SK-N-MC (cell line): ENCODE measurements at places on chromosomes 6 and 20.

- DNase-seq, result no peak
Observed at GRCh38 chr20:38198238-38198861, 33.3 kb upstream of the TGM2 start.

GRCh38 chr20:57251949-57252348 lies 14.5 kb downstream of the BMP7 start:
- no peak for DNase-seq

- no peak for DNase-seq
Observed at GRCh38 chr20:13338999-13339411, 117.9 kb downstream of the ISM1 start.

DNA sequence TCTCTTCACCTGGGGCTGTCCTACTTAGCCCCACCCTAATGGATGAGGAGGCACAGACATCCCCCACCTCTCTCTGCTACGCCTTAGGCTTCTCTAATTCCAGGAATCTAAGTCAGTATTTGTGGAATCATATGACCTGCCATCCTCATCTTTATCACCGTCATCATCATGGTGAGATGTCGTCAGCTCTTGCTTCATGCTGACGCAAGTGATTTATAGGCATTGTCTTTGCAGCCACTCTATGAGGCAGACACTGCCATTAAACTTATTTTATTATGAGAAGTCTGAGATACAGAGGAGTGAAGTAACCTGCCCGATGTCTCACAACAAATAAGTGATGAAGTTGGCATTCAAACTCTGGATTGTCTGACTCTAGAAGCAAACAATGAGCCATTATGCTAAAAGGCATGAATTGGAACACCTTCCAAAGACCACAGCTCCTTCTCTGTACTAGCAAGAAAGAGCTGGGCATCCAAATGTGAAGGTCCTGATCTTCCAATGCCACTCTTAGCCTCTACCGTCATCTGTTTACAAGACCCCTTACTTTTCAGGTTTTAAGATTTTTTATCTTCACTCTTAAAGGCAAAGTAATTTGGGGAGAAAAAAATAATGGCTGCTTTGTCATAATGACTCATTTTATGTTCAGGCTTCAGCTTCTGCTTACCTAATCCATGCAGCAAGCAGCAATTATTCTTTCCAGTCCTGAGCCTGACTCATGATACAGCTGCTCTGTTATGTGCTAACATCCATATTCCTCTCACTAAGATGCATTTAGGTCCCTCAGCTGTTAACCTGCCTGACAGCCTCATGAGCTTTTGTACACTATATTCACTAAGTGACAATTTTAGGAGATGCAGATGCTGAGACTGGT lies 113.7 kb upstream of the BCLAF1 start:
- DNase-seq, result no peak

DNA sequence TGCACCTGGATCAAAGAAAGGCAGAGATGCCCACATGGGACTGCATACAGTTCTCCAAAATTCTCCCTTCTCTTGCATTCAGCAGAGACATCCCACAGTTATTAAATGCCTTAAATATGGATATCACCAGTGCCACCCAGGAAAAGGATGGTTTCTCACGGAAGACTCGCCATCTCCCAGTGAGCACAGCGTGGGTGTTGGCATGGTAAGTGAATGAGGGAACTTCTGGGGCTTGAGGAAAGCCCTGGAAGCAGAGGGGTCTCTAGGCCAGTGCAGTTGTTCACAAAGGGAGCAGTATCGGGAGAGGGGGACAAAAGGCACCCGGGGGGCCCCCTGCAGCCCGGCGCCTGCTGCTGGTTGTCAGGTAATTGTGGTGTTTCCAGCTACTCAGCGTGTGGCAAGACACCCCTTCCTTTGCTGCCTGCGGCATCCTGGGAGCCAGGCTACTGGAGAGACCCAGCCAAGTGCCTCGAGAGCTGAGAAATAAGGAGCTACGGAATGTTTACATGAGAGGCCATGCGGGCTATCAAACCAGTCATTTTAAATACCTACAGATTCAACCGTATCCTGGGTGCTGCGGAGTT lies 125.4 kb downstream of the PXDC1 start:
- DNase-seq, result no peak

DNA sequence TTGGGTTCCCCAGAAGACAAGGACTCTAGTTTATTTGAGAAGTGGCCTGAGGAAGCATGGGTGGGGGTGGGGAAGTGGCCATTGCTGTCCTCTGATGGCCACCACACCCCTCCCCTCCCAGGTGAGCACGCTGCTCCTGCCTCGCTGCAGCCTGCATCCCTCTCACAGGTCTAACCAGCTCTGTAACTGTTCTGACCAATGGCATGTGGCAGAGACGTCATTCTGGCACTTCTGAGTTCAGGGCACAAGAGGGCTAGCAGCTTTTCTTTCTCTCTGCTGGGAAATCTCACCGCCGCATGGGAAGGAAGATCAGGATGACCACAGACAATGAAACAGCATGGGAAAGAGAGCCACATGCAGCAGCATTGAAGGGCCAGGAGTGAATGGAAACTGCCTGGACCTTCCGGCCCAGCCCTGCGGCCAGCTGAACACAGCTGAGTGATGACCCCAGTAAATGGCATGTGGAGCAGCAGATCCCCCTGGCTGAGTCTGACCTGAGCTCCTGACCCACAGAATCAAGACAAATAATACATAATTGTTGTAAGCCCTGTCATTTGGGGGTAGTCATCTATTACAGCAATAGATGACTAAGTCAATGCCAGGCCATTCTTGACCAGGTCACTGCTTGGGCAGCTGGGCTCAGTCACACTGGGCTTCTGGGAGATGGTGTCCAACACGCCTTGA lies 179.8 kb downstream of the LINC00237 start:
- DNase-seq, result no peak

DNA sequence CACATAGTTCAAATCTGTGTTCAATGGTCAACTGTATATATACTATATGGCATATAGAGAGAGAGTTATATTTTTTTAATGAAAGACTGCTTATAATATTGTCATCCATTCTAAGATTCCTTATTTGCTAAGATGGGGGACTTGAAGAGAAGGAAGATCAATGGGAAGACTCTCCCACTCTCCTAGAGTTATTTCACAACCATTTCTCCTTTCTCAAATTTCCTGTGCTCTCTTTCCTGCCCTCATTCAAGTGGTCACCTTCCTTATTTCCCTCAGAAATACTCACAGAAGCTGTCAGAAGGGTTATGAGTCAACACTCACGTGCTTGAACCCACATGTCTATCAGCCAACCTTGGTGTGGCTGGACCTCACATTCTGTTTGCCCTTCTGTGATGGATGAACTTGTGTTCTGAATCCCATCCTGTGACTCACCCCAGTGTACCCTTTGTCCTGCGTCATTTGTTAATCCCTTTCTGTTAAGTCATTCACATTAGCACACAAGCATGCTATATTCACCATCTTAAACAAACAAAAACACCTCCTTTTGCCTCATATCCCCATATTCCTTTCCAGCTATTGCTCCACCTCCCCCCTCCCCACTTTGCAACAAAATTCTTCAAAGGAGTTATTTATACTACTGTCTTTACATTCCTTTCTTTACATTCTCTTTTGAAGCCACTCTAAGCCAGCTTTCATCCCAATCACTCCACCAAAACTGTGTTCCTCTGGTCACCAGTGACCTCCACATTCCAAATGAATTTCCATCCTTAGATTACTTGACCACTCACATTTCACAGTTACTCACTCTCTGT lies 279.3 kb upstream of the TCF21 start:
- no peak for DNase-seq
